KG1 (cell line): ENCODE measurements at places on chromosomes 7 and 10.

DNA sequence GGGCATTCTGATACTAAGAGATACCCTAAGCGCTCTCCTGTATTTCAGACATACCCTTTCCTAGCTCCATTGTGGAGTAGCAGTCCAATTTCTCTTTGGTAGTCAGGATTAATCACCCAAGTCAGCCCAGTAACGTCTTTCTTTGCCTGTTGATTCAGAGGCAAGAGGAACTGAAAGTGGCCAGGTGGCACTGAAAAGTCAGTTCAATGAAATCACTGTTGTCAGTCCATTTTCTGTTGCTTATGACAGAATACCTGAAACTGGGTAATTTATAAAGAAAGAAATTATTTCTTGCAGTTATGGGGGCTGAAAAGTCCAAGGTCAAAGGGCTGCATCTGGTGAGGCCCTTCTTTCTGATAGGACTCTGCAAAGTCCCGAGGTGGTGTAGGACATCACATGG, 40.2 kb downstream of the ANKRD61 start:
- no peak for DNase-seq

DNA sequence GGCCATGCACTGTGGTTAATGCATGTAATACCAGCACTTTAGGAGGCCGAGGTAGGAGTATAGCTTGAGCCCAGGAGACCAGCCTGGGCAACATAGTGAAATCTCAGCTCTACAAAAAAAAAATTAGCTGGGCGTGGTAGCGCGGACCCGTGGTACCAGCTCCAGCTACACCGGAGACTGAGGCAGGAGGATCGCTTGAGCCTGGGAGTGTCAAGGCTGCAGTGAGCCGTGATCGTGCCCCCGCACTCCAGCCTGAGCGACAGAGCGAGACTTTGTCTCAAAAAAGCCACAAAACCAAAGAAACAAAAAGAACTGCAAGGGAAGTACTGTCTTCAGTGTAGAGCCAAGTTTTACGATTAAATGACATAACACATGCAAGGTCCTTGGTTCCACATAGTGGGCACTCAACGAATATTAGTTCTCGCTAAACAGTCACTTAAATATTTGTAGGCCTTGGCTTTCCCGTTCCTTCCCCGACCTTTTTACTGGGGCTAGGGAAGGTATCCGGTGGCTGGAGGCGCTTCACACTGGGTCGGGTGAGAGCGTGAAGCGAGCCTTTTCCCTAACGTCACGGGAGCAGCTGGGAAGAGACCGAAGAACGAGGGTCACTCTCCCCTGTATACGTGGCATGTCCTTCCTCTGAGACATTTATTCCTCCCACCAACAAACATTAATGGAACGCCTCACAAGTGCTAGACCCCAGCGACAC, 993 bp upstream of the SND1 start:
- no peak for DNase-seq

DNA sequence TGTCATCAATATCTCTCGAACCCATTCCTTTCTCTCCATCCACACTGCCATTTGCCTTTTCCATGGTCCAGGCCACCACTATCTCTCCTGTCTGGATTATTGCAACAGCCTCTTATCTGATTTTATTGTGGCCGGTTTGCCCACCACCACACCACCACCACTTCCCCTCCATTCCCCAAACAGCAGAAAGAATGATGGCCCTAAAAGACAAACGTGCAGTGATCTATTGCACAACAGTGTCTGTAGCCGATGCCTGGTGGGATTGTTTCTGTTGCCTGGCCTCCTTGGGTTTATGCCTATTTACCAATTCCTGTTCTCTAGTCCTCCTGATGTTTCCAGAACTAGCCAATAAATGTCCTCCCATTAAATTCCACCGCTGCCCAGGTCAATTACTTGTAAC, 10.2 kb upstream of the ST8SIA6 start:
- no peak for DNase-seq

DNA sequence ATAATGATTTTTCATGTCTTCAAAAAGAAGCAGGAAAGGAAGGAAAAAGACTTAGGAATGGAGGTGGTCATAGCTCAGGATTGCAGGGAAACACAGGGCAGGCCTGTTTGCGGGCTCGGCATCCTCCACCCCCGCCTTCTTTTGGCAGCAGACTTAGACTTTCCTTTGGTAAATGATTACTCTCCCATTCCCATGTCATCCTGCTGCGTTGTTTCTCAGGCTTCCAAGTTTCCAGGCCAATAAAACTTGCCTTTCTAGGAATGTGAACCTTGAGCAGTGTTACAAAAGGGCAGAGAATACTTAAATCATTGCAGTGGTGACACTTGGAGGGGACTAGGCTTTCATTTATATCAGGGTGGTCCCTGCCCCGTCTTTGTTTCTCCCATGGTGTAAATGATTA, 34.0 kb upstream of the DGKB start:
- no peak for DNase-seq

DNA sequence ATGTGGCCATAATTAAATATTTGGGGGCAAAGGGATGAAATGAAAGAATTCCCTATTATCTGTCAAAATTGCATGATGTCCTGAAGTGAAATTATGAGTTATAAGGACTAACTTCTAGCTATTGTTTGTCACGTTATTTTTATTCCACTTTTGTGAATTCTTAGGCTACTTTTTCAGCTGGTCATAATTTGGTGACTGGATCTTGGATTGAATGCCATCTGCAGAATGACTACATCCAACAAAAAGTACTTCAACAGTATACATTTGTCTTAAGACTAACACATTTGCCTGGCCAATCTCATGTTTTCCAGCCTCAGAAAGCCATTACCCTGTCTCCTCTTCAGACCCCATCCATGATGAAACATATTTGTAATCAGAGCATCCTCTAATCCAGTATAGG, 48.1 kb upstream of the WNT16 start:
- no peak for DNase-seq

- DNase-seq: no peak
Observed at GRCh38 chr10:74823791-74824183, 2.6 kb upstream of the KAT6B start.

DNA sequence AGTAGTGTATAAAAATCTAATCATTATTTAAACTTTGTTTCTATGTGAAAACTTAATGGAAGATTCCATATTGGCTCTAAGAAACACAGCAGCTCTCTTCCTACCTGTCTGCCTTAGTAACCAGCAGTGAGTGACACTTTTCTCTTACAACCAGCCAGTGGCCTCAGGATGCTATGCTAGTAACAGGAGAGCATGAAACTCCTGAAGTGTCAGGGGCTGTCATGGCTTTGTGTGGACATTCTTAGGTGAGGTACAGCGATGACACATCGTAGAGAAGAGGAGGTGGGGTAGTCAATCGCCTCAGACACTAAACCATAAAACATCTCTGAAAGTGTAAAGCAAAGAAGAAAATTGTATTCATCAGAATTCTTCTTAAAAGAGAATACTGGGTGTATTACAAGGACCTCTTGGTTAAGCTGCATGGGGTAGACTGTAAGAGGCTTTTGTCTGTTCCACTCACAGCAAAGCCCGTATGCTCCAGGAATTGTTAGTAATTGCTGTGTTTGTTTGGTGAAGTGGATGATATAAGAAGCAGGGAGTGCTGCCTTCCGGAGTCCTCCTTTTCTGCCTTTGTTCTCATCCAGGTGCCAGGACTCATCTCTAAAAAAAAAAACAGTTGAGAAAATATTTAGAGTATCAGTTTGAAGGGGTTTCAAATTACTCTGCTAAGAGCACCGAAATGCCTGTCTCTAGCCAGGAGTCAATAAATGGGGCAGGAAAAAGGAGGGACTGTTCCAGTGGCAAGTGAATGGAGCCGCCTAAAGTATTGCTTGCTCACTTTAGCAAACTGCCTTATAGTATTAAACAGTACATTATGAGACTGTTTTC, 518.8 kb downstream of the CNTNAP2 start:
- DNase-seq: no peak
